Stimulated activated CD4-positive, alpha-beta T cell treated with anti-CD3 and anti-CD28 coated beads, TNF-alpha, amount 100 ng/mL, for 48 hours (primary cell): ENCODE measurements at places on chromosomes 1 and 21.

DNA sequence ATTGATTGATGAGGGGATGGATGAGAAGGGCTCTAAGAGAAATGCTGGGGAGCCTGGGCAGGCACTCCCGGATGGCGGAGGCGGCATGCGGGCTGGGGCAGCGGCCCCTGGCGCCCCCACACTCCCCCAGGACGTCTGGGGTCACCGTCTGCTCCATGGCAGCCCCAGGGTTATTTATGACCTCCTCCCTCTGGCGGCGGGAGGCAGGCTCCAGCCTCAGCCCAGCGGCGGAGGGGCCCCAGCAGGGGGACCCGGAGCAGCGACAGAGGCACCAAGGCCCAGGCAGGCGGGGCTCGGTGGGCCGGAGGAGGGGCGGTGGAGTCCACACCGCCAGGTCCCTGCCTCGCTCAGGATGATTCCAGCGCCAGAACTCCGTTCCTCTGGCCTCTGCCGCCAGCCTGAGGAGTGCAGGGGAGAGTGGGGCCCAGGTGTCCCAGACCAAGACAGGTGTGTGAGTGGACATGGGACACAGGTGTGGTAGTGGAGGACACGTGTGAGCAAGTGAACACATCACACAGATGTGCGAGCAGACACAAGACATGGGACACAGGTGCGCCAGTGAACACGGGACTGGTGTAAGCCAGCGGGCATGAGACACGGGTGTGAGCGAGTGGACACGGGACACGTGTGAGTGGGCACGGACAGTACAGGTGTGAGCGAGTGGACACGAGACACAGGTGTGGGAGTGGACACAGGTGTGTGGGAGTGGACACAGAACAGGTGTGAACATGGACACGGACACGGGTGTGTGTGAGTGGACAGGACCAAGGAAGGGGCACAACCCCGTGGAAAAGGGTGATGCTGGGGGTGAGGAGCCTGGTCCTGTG, 2.5 kb upstream of the SAMD11 start:
- DNase-seq = no peak

GRCh38 chr1:196873385-196873784, 14.5 kb upstream of the CFHR4 start:
- no peak for DNase-seq

DNA sequence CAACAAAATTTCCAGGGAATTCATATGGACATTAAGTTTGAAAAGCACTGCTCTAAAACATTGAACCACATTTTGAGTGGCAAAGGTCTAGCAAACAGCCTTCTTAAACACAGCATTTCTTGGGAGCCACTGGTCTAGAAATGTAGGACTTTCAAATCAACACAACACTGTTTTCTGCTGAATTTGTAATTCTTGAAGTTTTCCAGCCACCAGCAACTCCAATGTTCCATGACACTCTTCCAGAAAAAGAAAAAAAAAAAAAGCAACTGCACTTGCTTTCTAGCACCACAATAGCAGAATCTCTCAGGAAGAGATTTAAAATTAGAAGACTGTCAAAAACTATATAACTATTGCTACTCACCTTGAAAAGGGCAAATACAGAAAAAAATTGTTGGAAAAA, 4.5 kb downstream of the SYDE2 start:
- no peak for DNase-seq

DNA sequence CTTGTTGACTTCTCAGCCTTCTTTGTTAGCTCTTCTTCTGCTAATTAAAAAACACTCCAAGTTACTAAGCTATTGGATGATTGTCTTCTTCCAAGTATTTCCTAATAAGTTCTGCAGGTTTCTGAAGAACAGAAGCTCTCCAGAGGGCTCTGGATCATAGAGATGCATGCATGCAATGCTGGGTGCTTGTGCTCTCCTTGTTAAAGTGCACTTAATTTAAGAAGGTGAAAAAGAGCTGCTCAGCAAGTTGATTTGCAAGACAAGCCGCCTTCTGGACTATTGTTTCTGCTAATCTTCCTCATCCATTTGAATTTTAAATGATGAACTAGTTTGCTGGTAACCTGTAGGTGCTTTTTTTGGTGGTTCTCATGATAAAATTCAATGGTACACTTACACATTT, 16.1 kb downstream of the RRP15 start:
- DNase-seq = no peak

- DNase-seq = no peak
Observed at GRCh38 chr21:33684923-33685560, 42.7 kb downstream of the ITSN1 start.

DNA sequence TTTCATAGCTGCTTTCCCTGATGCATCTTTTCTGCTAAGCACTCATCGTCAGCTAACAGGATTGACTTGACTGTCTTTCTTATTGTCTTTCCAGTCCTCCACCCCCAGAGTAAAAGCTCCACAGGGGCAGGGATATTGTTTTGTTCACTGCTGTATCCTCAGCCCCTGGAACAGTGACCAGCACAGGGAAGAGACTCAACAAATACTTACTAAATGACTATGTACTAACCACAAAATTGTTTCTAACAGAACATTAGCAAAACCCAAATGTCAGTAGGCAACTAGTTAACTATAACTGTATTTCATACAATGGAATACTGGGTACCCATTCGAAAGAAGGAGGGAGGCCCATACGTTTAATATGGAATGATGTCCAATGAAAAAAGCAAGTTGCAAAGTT, 53.0 kb downstream of the BCAR3 start:
- no peak for DNase-seq

DNA sequence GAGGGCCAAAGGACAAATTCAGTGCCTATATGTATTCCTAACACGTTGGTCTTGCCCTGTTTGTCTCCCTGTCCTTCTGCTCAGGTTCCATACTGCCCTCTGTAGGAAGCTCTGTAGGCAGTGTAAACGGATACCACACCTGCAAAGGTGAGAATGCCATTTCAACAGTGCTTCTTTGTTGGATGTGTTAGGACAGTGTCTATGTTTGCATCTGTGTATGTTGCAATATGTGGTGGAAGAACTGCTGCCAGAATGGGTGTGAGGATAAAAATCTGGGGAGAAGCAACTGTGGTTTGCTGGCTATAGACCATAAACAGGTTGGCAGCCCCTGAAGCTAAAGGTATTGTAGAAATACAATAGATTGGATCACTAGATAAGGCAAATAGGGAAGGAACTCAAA, 113.1 kb upstream of the BMP8A start:
- DNase-seq = no peak

DNA sequence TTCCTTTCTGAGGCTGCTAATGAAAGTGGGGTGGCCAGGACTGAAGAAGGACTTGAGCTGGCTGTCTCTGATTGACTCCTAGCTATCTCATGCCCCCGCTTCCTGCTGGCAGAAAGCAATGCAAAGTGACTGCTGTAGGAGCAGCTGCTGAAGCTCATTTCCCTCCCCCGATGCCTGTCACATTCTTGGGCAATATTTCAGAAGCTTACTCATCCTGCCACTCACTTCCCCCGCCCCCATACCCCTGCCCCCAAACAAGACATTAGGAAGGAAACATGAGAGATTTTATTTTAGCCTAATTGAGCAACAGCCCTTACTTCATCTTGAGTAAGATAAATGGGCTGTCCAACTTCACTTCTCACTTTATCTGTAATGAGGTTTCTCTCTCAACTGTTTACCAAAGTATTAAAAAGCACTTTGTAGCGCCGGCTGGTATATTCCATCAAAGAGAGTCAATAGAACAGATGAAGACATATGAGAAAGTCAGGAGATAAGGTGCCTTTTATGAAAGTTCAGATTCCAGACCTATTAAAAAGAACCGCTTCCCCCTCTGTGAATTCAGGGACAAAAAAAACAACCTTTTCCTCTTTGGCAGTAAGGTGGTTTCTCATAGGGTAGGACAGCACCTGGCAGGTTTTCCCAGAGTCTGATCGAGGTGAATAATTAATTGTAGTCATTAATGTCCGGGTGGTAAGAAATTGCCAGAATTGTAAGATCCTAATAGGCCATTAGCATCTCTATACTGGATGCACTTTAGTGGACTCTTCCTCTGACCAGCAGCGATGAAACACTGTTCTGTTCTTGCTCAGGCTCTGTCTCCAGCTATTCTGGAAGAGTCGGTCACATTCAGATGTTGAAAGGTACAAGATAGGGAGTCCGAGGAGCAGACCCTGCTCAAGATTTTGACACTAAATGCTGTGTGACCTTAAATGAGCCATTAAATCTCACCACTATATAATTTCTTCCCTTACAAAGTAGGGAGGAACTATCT, 70.2 kb downstream of the SH3GLB1 start:
- peak; percentile 63 for DNase-seq

DNA sequence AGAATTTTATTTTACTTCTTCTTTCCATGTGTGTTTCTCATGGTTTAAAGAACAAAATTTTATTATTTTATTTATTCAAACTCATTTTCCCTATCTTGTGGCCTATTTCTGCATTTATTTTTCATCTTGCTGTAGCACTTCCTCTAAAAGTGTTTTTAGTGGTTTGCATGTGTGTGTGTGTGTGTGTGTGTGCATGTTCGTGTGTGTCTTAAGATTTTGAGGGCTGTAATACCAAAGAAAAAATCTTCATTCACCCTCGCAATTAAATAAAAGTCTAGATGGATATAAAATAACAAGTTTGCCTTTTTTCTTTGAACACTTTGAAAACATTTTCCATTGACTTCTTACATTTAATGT, 24.6 kb upstream of the FCRL3 start:
- no peak for DNase-seq

GRCh38 chr1:160781914-160782689, 13.9 kb upstream of the LY9 start:
- DNase-seq = no peak

DNA sequence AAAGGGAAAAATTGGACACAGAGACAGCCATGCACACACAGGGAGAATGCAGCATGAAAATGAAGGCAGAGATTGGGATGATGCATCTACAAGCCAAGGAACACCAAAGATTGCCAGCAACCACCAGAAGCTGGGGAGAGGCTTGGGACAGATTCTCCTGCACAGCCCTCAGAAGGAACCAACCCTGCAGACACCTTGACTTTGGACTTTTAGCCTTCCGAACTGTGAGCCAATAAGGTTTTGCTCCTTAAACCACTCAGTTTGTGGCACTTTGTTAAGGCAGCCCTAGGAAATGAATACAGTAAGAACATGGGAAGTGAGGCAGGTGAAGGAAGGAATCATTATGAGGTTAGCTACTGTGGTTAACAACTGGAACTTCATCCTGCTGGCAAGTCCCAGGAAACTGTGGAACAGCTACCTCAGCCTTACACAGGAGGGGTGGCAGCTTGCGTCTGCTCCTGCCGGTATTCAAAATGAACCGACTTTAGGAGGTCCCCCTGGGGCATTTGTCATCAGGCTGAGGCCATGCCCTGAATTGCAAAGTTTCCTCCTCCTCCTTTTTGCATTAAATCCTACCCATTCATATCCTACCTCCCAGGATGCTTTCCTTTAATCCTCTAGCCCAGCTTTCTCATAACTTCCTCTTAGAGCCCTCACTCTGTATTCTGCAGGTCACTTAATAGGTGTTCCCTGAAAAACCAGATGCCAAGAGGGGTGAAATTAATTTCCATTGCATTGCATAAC, 15.4 kb downstream of the CD247 start:
- no peak for DNase-seq

GRCh38 chr1:223695941-223696340, 16.4 kb upstream of the CAPN2 start:
- DNase-seq = no peak

DNA sequence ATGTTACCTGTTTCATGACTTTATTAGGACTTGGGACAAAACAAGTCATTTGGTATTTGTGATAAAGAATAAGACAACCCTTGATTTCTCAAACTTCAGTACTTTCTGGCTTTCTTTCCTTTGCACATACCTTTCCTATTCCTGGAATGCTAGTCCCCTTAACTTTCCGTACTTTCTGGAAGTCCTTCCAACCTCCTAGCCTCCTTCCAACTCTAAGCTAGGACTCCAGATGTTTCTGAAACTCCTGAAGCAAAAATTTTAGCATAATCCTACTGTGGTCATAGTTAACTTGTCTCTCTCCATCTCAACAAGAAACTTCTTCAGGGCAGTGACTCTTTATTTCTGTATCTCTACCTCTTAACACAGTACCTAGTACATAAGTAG, 19.8 kb upstream of the C1orf105 start:
- no peak for DNase-seq

DNA sequence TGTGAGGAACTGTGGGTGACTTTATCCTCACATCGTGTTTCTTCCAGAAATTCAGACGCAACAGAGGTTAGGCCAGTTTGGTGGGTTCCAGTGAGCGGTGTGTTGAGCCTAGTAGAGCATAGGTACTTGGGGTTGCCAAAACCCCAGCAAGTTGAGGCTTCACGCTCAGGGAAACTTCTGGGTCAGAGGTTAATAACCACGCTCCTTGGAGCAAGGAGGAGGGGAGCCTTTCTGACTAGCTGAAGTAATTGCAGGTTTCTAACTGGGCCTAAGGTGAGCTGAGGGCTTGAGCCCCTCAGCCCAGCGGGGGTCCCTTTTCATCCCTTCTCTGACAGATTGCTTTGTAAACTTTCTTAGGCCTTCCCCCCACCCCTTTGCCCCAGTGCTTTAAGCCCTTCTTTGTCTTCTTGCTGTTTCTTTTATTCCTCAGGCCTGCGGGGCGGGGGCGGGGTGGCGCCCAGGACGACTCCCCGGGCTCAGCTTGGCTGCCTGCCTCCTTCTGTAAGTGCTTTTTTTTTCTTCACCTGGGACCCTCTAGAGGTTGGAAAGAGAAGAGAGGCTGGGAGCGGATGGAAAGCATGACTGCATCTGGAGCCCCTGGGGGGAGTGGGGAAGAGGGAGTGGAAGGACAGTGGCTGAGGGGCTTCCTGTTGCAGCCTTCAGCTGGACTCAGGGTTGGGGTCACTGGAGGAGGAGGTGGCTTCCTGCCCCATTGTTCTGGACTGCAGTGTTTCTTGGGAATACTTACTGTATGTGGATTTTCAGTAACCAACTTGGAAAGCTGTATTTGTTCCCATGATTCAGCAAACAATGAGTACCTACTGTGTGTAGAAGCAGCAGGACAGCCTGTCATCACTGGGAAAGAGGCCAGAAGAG, 1.3 kb upstream of the ZNF436 start:
- no peak for DNase-seq

DNA sequence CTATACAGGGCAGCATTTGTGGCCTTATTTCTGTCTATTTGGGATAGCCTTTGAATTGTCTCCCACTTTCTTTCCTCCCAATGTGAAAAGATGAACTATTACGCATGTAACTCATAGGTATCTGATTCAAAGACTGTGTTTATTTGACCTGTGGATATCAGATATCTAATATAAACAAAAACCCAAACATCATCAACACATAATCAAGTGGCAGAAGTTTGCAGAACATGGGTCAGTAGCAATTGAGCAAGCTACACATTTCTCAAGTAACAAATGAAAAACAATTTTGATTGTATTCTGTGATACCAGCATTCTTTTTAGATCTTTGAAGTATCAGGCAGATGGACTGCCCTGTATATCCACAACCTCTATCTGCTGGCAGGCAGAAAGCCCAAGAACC, 490.5 kb upstream of the ADGRL2 start:
- no peak for DNase-seq

DNA sequence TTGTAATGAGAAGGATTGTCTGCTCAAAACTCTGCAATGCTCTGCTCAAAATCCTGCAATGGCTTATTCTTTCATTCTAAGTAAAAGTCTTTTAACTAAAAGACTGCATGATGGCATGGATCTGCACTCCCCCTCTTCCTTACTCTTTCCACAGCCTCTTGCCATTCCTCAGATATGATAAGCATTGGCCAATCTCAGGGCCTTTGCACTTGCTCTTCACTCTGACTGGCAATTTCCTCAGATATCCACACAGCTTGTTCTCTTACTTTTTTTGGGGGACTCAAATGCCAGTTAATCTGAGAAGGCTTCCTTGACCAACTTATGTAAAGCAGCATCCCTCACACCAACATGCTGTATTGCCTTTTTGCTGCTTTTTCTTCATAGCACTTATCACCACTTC, 2.8 kb upstream of the ZMPSTE24 start:
- no peak for DNase-seq

GRCh38 chr1:220652995-220653394, 37.2 kb upstream of the C1orf115 start:
- DNase-seq = no peak
